ENCODE measurements at places on chromosomes 2 and 18.

DNA sequence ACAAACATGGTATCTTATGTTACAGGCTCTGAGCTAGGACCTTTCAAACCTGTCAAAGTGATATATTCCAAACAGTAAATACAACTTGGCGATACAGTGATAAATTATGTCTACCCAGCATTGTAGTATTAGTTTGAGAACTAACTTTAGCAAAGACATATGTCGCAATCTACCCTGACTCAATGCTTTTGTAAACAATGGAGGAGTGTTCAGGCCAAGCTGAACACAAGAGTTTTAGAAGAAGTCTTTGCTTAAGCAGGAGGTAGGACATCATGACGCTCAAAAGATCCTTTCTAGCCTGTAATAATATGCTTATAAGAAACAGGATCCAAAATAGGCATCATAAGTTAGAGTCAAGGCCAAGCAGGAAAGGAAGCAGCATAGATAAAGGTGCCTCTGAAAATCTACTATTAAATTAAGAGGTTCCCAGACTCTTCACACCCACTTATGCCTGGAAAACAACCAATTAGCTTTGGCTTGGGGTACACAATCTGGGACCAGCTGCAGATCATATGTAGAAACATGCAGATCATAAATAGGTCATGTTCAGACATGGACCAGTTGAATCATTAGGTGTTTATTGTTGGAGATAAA is 132.5 kb downstream of the CSRNP3 start:
- no peak for DNase-seq

- DNase-seq, result no peak
Observed at GRCh38 chr18:2901423-2901985, 54.7 kb downstream of the EMILIN2 start.

DNA sequence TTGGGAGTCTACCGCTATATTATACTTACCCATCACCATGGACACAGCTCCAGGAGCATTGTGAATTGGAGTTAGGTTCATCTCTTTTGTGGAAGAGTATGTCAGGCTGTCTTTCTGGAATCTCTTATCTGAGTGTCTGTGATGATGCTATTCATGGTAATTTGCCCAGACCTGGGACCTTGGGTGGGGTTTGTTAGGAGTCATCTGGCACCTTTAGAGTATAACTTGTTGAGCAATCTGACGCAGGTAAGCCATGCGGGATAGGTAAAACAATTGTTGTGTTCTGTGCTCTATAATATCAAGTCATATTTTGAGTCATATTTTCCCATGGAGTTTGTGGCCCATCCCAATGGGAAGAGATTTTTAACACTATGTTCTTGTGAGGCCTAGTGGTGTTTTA is 49.7 kb upstream of the MAPRE2 start:
- DNase-seq, result no peak

DNA sequence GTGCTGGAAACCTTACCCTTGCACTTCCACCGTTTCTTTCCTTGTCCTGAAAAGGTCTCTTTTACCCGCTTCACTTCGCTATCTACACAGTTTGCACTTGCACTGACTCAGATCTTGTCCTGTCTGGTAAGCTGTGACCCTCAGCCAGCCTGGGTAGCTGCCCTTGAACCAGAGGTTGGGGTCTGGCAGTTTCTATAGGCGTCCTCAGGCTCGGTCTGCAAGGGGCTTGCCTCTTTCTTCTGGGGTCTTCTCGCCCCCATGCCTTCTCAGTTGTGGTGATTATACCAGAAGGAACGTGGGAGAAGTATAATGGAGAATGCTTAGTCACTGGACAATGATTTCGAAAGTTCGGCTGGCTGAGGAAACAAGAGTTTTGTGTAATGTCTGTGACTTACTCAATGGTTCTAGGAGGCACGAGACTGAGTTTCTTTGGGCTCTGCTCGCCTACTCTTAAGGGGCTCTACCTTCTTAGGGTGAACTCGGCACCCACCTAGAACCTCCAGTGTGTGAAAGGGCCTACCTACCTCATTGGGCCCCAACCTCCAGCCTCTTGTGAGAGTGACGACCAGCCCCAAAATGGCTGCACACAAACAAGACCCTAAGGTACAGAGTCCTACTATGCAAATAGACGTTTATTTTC is 6.9 kb upstream of the STAT1 start:
- peak; percentile 36 for DNase-seq

GRCh38 chr18:24499814-24500213 is 39.4 kb downstream of the HRH4 start:
- DNase-seq, result no peak

GRCh38 chr2:10028407-10028987 is 14.9 kb upstream of the KLF11 start:
- DNase-seq, result no peak

- no peak for DNase-seq
Observed at GRCh38 chr2:16475586-16475985, 190.0 kb downstream of the CYRIA start.

GRCh38 chr18:12765586-12765985 is 62.7 kb downstream of the PSMG2 start:
- no peak for DNase-seq
